ENCODE measurements at places on chromosomes 1 and 21. TPM values are rescaled to one million over a fixed set of nuclear protein-coding genes. Genes with fewer than 3 reads are reported as not detected.

DNA sequence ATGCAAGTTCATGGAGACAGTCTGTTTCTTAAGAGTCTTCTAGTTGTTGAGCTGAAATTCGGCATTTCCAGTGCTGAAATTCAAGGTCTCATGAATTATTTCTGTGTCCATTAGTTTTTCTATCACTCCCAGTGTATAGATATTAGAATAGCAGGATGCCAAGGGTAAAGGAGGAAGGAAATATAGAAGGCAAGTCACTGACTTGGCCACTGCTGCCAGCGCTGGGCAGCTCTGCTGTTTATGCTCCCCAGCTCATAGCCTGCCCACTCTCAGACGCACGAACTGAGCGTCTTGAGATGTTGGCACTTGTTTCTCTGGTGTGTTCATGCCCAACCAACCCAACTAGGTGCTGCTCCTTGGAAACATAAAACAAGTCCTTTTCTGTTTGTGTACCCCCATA lies 110.1 kb downstream of the SLC45A1 start:
- no peaks in the 10 kb centered on the region for H3K27me3 ChIP-seq
- H3K4me1 ChIP-seq = peaks cover 5% of the 10 kb centered on the region
- H3K36me3 ChIP-seq = no peaks in the 10 kb centered on the region
- H3K27ac ChIP-seq = peak overlapping the region; percentile 50
- no peak overlapping the region for H3K4me3 ChIP-seq
- DNase-seq = no peak

The C1orf50 gene
- 5.8 TPM for total RNA-seq

The RPAP2 gene
- total RNA-seq = 23.5 TPM

- H3K27me3 ChIP-seq = no peaks in the 10 kb centered on the region
- H3K27ac ChIP-seq = no peak overlapping the region
- no peak overlapping the region for H3K4me3 ChIP-seq
- no peaks in the 10 kb centered on the region for H3K36me3 ChIP-seq
- H3K4me1 ChIP-seq = no peaks in the 10 kb centered on the region
Measured at GRCh38 chr1:230398856-230399255, 27.3 kb downstream of the PGBD5 start.

- no peak overlapping the region for H3K27ac ChIP-seq
- no peak overlapping the region for H3K4me3 ChIP-seq
- no peak for DNase-seq
- no peaks in the 10 kb centered on the region for H3K4me1 ChIP-seq
- H3K36me3 ChIP-seq = no peaks in the 10 kb centered on the region
Measured at GRCh38 chr1:184559117-184559713, 172.4 kb downstream of the C1orf21 start.

The KCNJ9 gene
- 0.11 TPM for total RNA-seq

The EPHB2 gene
- total RNA-seq = 71.9 TPM

DNA sequence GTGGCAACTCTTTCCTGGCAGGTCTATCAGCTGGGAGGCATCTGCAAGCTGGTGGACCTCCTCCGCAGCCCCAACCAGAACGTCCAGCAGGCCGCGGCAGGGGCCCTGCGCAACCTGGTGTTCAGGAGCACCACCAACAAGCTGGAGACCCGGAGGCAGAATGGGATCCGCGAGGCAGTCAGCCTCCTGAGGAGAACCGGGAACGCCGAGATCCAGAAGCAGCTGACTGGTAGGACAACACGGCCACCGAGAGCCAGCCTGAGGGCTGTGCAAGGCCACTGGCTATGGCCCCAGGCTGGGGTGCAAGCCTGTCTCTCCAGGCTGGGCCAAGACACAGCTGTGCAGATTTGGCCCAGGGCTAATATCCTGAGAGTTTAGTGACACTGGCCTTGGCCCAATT lies 34.2 kb downstream of the PKP1 start:
- no peak overlapping the region for H3K27ac ChIP-seq
- H3K36me3 ChIP-seq = no peaks in the 10 kb centered on the region
- H3K27me3 ChIP-seq = no peaks in the 10 kb centered on the region
- no peak for DNase-seq

DNA sequence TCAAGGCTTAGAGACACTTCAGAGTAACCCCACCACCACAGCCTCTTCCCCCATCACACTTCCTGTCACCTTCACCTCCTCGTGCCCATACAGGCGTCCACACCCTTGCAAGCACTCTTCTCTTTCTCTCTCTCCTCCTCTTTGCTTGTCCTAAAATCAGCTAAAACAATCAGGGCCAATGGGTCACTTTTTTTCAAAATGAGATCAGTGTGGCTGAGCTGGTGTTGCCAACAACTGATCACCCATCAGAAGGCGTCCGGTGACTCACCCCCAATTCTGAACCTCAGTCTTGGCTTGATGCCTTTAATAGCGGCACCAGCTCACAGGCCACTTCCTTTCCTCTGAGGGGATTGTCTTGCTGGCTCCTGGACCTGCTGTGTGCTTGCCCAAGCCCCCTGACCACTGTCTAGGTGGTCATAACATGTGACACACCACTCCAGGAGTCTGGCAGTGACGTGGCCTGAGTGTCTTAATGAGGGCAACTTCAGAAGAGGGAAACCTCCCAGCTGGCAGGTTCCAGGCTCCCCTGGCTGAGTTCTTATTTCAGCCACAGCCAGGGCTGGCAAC lies 1.6 kb downstream of the DRAXIN start:
- no peak overlapping the region for H3K4me3 ChIP-seq
- DNase-seq = peak; percentile 23
- no peak overlapping the region for H3K27ac ChIP-seq
- H3K36me3 ChIP-seq = no peaks in the 10 kb centered on the region

- no peaks in the 10 kb centered on the region for H3K27me3 ChIP-seq
- no peaks in the 10 kb centered on the region for H3K36me3 ChIP-seq
- no peak for DNase-seq
- H3K4me1 ChIP-seq = no peaks in the 10 kb centered on the region
- no peak overlapping the region for H3K4me3 ChIP-seq
Measured at GRCh38 chr21:45781741-45782140, 138.2 kb downstream of the PCBP3 start.

GRCh38 chr1:183575606-183576005 lies 14.7 kb downstream of the NCF2 start:
- H3K27ac ChIP-seq = no peak overlapping the region
- H3K27me3 ChIP-seq = no peaks in the 10 kb centered on the region
- H3K4me1 ChIP-seq = no peaks in the 10 kb centered on the region
- H3K4me3 ChIP-seq = no peak overlapping the region
- H3K36me3 ChIP-seq = no peaks in the 10 kb centered on the region

DNA sequence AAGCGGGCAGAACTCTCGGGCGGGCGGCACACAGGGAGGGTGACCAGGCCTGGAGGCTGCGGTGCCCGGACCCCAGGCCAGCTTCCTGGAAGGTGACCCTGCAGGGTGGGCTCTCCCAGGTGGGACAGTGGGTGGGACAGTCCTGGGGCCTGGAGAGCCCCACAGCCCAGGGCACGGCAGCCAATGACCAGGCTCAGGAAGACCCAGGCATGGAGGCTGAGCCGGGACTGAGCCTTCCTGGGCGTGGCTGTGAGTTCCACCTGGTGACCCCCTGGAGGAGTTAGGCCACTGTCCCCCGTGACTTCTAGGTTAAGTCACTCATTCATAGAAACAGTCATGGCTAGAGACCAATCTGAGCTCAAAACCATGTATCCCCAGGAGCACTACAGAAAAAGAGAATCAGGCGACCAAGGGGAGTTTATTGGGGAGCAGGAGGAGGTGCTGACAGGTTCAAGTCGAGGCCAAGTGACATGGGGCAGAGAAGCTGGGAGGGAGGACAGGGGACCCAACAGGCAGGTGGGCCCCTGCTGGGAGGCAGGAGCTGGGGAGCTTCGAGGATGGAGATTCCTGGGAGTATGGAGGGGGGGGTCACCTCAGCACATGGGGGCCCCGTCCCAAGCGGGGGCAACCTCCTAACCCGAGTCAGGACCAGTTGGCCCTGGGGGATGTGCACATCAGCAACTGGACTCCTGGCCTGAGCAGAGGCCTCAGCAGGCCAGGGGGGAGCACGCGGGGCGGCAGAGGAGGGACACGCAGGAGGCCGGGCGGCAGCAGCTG lies 1.2 kb downstream of the KRTAP10-5 start:
- H3K27ac ChIP-seq = no peak overlapping the region
- no peak for DNase-seq
- no peaks in the 10 kb centered on the region for H3K4me1 ChIP-seq
- no peaks in the 10 kb centered on the region for H3K27me3 ChIP-seq
- no peak overlapping the region for H3K4me3 ChIP-seq

The OR2L8 gene
- total RNA-seq = not detected

GRCh38 chr1:205447457-205448341 lies 8.1 kb downstream of the BLACAT1 start:
- DNase-seq = no peak
- H3K4me3 ChIP-seq = no peak overlapping the region
- H3K36me3 ChIP-seq = no peaks in the 10 kb centered on the region

DNA sequence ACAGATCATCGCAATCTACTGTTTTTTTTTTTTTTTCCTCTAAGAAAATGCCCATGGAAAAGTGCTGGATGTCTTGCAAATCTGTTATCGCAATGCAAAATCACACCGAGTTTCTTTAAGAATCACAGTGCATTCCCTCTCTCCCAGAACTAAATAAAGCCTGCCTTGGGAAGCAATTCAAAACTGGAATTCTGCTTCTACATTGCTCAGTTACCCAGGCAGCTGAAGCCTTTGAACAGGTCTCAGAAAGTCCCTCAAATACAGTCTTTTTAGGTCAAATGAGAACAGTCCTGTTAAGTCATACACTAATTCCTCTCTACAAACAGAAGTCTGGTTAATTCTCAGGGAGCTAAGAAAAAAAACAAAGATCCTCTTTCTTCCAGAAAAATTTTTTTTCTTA lies 46.3 kb downstream of the SLC30A10 start:
- no peaks in the 10 kb centered on the region for H3K36me3 ChIP-seq
- H3K27ac ChIP-seq = no peak overlapping the region
- H3K4me3 ChIP-seq = no peak overlapping the region
- no peaks in the 10 kb centered on the region for H3K4me1 ChIP-seq

The OR2T29 gene
- total RNA-seq = not detected

GRCh38 chr1:110453829-110454228 lies 2.9 kb downstream of the PROK1 start:
- H3K27ac ChIP-seq = no peak overlapping the region
- H3K4me1 ChIP-seq = no peaks in the 10 kb centered on the region
- no peaks in the 10 kb centered on the region for H3K27me3 ChIP-seq
- H3K36me3 ChIP-seq = no peaks in the 10 kb centered on the region

DNA sequence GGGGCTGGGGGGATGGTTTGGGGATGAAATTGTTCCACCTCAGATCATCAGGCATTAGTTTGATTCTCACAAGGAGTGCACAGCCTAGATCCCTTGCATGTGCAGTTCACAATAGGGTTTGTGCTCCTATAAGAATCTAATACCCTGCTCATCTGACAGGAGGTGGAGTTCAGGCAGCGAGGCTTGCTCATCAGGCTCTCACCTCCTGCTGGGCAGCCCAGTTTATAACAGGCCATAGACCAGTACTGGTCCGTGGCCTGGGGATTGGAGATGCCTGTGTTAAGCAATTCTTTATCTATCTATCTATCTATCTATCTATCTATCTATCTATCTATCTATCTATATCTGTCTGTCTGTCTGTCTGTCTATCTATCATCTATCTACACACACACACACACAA lies 525.3 kb upstream of the DAB1 start:
- no peak overlapping the region for H3K27ac ChIP-seq
- no peaks in the 10 kb centered on the region for H3K4me1 ChIP-seq
- H3K4me3 ChIP-seq = no peak overlapping the region
- no peak for DNase-seq

The LCE1A gene
- not detected for total RNA-seq

GRCh38 chr21:46229133-46229922 lies 754 bp upstream of the LSS start:
- H3K36me3 ChIP-seq = no peaks in the 10 kb centered on the region
- H3K27ac ChIP-seq = no peak overlapping the region
- DNase-seq = no peak
- peak overlapping the region; percentile 76 for H3K4me3 ChIP-seq
- H3K4me1 ChIP-seq = peaks cover 3% of the 10 kb centered on the region

The KMO gene
- total RNA-seq = 0.80 TPM
